Mesothelial cell of epicardium (in vitro differentiated cells): ENCODE measurements at places on chromosomes 4 and X.

DNA sequence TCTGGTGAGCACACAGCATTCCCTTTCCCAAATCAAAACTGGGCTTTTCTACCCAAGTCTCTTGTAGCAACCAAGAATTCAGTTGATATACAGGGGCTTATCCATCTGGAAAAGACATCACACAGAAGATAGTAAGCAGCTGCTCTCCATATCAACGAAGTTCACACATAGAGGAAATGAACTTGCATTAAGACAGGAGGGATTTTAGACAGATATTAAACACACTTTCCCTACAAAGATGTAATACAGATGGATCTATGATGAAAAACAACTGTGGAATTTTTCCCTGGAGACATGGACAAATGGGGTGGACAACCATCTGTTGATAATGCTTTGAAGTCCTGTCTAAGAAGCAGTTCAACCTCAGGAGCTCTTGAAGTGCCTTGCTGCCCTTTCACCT is 9.8 kb upstream of the PDE5A start:
- no peak overlapping the region for H3K4me3 ChIP-seq
- no peaks in the 10 kb centered on the region for H3K27me3 ChIP-seq
- no peaks in the 10 kb centered on the region for H3K36me3 ChIP-seq

DNA sequence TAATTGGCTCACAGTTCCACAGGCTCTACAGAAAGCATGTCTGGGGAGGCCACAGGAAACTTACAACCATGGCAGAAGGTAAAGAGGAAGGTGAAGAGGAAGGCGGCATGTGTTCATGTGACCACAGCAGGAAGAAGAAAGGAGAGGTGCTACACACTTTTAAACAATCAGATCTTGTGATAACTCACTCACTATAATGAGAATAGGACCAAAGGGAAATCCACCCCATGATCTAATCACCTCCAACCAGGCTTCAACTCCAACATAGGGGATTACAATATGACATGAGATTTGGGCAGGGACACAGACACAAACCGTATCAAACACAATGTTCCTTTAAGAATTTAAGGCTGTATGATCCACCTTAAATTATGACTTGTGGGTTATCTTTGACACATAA is 10.5 kb upstream of the PGM2 start:
- H3K4me3 ChIP-seq = no peak overlapping the region
- no peaks in the 10 kb centered on the region for H3K4me1 ChIP-seq
- no peak for DNase-seq
- H3K27ac ChIP-seq = no peak overlapping the region
- H3K36me3 ChIP-seq = peaks cover 2% of the 10 kb centered on the region
- H3K27me3 ChIP-seq = no peaks in the 10 kb centered on the region

DNA sequence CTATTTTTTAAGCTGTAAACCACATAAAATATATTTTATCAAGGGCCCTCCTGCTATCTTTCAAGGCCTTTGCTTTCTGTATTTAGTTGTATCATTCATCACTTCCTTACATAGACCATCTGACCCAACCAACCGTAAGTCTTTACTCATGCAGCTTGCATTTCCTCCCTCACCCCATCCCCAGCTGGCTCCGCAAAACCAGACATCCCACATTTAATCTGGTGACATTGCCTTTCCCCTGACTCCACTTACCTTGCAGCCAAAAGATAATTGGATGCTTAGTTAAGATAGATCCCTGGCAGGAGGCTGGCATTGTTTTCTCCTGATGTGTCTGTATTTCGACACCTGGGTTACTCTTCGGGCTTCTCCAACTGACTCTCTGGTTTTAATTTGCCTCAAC is 183.7 kb upstream of the LDB2 start:
- no peak for DNase-seq
- no peaks in the 10 kb centered on the region for H3K36me3 ChIP-seq
- H3K4me1 ChIP-seq = no peaks in the 10 kb centered on the region
- no peak overlapping the region for H3K4me3 ChIP-seq

DNA sequence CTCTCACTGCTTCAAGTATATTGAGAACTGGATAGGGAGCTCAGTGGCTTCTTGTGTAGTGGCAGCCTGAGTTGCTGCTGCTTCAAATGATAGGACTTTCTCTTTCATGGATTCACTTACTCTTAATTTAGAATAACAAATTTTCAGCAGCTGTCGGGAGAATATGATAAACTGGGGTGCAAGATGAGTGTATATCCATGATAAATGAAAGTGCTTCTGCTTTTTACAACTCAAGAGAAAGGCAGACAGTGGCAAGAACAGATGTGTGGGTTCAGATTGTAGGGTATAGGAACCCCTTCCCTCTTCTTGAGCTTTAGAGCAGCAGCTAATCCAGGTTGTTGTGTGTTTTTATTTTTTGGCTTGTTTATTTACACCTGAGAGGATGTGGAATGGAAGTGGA is 1.0 kb downstream of the SH3BGRL start:
- DNase-seq = no peak
- H3K4me3 ChIP-seq = peak overlapping the region; percentile 84
- H3K36me3 ChIP-seq = peaks cover 7% of the 10 kb centered on the region
- H3K27ac ChIP-seq = peak overlapping the region; percentile 58
- H3K27me3 ChIP-seq = no peaks in the 10 kb centered on the region
- peaks cover 8% of the 10 kb centered on the region for H3K4me1 ChIP-seq

- H3K27me3 ChIP-seq = no peaks in the 10 kb centered on the region
- peak overlapping the region; percentile 10 for H3K27ac ChIP-seq
- H3K4me1 ChIP-seq = peaks cover 7% of the 10 kb centered on the region
Measured at GRCh38 chrX:6021316-6022091, 207.2 kb downstream of the NLGN4X start.

DNA sequence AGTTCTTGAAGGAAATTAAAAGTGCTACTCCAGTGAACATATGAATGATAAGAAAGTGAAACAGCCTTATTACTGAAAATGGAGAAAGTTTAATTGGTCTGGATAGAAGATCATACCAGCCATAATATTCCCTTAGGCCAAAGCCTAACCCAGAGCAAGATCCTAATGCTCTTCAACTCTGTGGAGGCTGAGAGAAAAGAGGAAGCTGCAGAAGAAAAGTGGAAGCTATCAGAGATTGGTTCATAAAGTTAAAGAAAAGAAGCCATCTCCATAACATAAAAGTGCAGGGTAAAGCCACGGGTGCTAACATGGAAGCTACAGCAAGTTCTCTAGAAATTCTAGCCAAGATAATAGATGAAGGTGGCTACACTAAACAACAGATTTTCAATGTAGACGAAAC is 85.5 kb upstream of the ATOH1 start:
- no peak overlapping the region for H3K27ac ChIP-seq
- H3K27me3 ChIP-seq = peaks cover 15% of the 10 kb centered on the region
- no peaks in the 10 kb centered on the region for H3K36me3 ChIP-seq
- H3K4me3 ChIP-seq = no peak overlapping the region
- no peak for DNase-seq

DNA sequence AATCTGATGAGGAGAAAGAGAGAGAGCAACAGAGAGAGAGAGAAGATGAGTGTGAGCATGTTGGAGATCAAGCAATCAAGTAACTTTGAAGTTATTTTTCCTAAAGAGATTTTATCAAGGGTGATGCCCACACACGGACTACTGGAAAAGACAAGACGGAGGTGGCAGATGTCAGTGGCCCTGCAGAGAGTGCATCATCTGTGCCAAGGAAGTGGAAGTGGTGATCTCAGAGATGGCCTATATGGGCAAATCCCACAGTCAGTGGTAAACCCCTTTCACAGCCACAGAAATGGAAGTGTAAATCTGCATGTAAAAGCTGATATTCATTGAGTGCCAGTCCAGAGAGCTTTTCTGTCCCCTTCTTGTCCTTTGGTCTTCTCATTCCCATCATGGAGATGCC is 577.2 kb upstream of the AADAT start:
- H3K27me3 ChIP-seq = no peaks in the 10 kb centered on the region
- H3K27ac ChIP-seq = no peak overlapping the region
- H3K36me3 ChIP-seq = no peaks in the 10 kb centered on the region
- H3K4me1 ChIP-seq = peaks cover 28% of the 10 kb centered on the region
- DNase-seq = no peak
- no peak overlapping the region for H3K4me3 ChIP-seq

DNA sequence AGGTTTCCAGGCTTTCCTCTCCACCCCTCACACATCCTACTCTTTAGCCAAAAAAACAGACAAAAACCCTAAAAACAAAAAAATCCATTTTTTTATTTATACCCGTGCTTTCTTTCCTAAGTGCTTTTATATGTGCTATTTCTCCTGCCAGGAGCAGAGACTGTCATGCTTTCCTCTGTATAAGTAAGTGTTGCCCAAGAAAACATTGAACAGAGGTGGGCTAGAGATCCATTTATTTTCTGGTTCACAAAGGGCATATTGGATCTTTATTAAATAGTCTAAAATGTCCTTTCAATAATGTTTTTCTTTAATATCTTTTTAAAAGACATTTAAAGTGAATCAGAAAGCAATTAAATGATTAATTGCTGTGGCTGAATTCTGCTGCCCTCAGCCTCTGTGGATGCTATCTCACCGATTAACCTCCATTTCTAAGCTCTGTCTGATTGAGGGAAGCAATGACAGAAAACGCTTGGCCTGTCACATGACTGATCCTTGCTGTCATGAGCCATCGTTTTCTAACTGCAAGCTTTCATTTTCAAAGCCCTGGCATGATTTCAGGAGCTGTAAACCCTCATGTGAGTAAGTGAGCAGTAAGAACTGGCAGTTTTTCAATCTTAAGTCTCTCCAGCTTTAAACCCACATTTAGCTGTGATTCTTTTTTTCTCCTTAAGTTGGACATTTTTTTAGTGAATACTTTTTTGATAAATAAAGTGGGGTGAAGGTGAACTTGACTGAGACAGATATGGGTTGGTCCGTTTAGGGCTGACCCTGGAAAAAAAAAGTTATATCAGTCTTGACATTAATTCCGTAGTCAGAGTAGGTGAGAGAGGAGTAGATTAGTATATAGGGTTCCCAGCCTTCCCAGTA is 180.7 kb upstream of the PGRMC2 start:
- peaks cover 8% of the 10 kb centered on the region for H3K4me1 ChIP-seq
- peak overlapping the region; percentile 60 for H3K27ac ChIP-seq
- no peaks in the 10 kb centered on the region for H3K36me3 ChIP-seq

- peaks cover 9% of the 10 kb centered on the region for H3K4me1 ChIP-seq
- no peak for DNase-seq
- H3K4me3 ChIP-seq = no peak overlapping the region
- H3K36me3 ChIP-seq = peaks cover 5% of the 10 kb centered on the region
Measured at GRCh38 chrX:31228909-31229308, 157.1 kb upstream of the FTHL17 start.

DNA sequence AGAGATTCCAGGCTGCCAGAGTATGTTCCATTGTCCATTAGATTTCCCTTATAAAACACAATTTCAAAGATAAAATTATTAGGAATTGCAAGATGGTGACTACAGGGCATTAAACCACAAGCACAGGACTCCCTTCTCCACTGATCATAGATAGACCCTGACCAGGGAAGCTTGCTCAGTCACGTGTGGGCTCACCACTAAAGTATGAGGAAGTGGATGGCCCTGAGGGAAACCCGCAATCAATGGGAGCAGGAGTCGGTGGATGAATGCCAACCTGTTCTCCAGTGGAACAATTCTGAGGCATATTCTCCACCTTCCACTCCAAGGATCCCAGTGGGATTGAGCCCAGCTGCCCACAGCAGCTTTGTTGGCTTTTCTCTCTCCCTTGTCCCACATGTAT is 515.7 kb downstream of the BCOR start:
- DNase-seq = no peak
- H3K27ac ChIP-seq = no peak overlapping the region
- peaks cover 9% of the 10 kb centered on the region for H3K4me1 ChIP-seq

GRCh38 chr4:175412161-175412560 is 399.9 kb downstream of the GPM6A start:
- peaks cover 6% of the 10 kb centered on the region for H3K36me3 ChIP-seq
- no peak for DNase-seq
- H3K27me3 ChIP-seq = no peaks in the 10 kb centered on the region
- no peak overlapping the region for H3K27ac ChIP-seq
- no peaks in the 10 kb centered on the region for H3K4me1 ChIP-seq

GRCh38 chr4:86961605-86962295 is 26.9 kb downstream of the AFF1 start:
- no peaks in the 10 kb centered on the region for H3K27me3 ChIP-seq
- DNase-seq = no peak
- peaks cover 2% of the 10 kb centered on the region for H3K36me3 ChIP-seq
- peaks cover 30% of the 10 kb centered on the region for H3K4me1 ChIP-seq

DNA sequence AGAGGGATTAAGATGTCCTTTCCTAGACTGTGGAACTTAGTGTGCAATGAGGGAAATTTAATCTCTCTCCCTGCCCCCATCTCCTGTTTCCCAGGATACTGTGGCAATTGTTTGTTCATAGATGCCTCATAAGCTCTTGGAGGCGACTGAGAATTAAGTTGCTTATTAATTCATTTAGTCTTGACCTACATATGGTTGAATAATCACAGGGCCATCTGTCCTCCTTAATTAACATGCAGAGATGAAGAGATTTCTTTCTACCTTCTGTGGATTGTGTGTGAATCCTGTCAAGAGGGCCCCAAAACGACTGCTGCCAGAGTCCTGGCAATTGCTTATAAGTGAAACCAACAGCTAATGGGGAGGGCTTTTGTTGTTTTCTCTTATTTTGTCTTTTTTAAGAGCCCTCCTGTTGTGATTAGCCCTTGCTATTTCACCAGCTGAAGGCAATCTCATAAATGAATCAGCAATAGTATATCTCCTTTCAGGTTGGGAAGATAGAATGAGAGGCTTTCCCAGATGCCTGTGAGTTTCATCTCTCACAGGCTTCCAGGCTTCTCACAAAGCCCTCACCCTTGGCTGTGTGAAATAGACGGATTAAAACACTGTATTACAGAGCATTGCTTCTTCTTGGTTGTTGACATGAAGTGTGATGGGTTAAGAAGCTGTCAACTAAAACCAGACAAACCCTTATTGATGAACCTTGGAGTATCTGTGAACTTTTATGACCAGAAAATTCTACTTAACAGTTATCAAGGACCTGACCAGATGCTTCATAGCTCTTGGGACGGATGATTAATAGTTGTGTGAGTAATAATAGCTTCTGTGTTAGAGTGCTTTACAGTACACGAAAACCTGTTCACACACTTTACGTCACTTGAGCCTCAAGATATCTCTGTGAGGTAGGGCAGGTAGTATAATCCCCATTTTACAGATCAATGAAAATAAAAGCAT is 58.5 kb downstream of the PGRMC2 start:
- H3K36me3 ChIP-seq = no peaks in the 10 kb centered on the region
- peaks cover 35% of the 10 kb centered on the region for H3K4me1 ChIP-seq
- DNase-seq = no peak
